Stimulated activated memory B cell treated with anti-CD40 and anti-IgM and Interleukin-4, amounts not matched to agents 10 μg/mL and 1 μg/mL and 100 μg/mL, for 72 hours (primary cell): ENCODE measurements at places on chromosomes 12 and 14.

DNA sequence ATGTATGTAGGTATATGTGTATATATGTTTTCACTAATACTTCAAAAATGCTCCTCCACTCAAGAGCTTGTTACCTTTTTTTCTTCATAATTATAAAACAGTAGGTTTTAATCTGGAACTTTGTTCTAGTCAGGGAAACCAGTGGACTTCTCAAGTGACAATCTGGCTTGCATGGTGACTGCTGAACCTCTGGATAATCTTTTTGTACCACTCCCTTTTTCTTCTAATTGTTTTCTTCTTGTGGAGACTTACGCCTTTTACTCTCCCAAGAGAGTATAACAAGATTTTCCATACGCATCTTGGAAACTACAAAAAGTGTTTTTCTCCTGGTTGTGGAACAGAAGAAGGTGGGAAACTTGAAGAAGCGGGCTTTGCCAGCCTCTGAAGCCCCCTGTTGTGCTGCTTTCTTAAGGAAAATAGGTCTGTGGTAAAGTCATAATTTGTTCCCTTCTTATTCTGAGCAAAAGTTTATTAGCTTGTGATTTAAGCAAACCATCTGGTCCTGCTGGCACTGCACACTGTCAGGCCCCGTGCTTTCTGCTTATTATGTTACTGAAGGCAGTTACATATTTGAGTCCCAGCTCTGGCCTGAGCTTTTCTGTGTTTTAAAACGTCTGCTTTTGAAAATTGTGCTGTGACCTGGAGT lies 291.8 kb downstream of the ERC1 start:
- no peaks in the 10 kb centered on the region for H3K27me3 ChIP-seq
- H3K4me3 ChIP-seq: no peak overlapping the region
- H3K27ac ChIP-seq: no peak overlapping the region
- ATAC-seq: no peak

DNA sequence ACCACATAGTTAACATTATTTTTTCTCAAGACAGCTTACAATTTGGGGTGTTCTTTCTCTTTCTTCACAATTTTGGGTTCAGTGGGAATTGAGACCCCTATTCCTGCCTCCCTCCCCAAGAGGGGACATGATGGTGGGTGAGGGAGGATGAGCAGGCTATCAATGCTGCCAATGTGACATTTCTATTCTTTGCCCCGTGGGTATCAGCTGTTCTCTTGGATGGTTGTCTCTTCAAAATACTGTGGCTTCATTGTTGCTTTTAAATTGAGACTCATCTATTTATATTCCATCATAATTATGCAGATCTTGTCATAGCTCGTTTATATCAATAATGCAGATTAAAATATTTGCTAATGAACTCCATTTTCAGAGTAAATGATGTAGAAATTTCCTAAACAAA lies 56.5 kb upstream of the ANO4 start:
- no peaks in the 10 kb centered on the region for H3K4me1 ChIP-seq
- H3K36me3 ChIP-seq: no peaks in the 10 kb centered on the region
- ATAC-seq: no peak
- H3K4me3 ChIP-seq: no peak overlapping the region
- no peak overlapping the region for H3K27ac ChIP-seq
- H3K27me3 ChIP-seq: peaks cover 16% of the 10 kb centered on the region

DNA sequence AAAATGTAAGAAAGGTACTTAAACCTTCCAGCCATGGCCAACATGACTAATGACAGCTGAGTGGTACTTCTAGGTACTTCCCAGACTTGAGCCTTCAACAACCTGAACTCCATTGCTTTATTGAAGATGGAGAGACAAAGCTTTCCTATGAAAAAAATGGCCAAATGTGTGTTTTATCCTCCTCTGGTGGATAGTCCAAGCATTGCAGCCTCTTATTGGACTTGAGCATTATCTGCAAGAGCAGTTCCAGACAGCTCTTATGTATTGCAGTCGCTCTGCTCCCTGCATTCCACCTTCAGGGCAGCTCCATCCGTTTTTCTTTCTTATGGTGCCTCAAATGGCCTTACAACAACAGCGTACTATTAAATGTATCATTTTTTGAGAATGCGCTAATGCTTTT lies 588.2 kb downstream of the NRXN3 start:
- H3K36me3 ChIP-seq: no peaks in the 10 kb centered on the region
- H3K4me3 ChIP-seq: no peak overlapping the region
- no peak for ATAC-seq
- no peak overlapping the region for H3K27ac ChIP-seq
- H3K4me1 ChIP-seq: no peaks in the 10 kb centered on the region
- H3K27me3 ChIP-seq: no peaks in the 10 kb centered on the region

- H3K27ac ChIP-seq: no peak overlapping the region
- peaks cover 50% of the 10 kb centered on the region for H3K27me3 ChIP-seq
- peaks cover 23% of the 10 kb centered on the region for H3K4me1 ChIP-seq
- H3K4me3 ChIP-seq: peak overlapping the region; percentile 75
These were observed 396 bp downstream of the FERMT2 start for GRCh38 chr14:52950410-52950897.

GRCh38 chr12:121804417-121805111 lies 755 bp downstream of the SETD1B start:
- peak; percentile 1 for ATAC-seq
- peaks cover 41% of the 10 kb centered on the region for H3K4me1 ChIP-seq
- peak overlapping the region; percentile 99 for H3K4me3 ChIP-seq
- H3K27ac ChIP-seq: peak overlapping the region; percentile 100
- H3K27me3 ChIP-seq: no peaks in the 10 kb centered on the region

GRCh38 chr12:124847113-124848074 lies 16.3 kb downstream of the SCARB1 start:
- H3K27ac ChIP-seq: no peak overlapping the region
- ATAC-seq: no peak
- H3K4me1 ChIP-seq: peaks cover 20% of the 10 kb centered on the region

DNA sequence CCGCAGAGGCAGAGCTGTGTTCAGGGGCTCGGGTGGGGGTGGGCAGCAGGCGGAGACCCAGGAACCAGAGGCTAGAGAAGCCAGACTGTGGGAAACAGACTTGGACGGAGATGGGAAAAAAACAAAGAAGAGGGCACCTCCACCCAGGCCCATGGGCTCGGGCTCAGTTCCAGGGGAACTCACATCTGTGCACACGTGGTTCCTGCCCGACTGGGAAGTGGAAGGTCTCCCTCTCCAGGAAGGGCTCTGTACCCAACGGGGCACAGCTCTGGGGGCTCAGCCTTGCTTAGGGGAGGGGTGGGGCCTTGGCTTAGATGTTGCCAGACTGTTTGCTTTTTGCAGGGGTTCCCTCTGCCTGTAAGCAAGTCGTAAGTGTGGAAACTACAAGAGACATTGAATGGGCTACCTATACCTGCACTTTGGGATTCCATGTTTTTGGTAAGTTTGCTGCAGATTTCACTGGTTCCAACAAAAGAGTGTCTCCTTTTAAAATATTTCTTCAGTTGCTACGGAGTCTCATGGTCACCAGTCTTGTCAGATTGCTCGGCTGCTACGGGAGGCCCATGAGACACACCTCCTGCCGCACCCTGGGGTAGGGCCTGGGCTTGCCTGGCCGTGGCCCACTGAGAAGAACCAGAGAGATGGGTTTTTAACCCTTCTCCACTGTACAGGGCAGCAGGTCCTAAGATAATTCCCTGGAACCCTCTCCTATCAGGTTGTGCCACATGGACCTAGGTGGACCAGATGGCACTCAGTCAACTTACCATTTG lies 127.6 kb upstream of the EVL start:
- peaks cover 6% of the 10 kb centered on the region for H3K4me1 ChIP-seq
- H3K4me3 ChIP-seq: no peak overlapping the region
- ATAC-seq: peak; percentile 55
- H3K36me3 ChIP-seq: no peaks in the 10 kb centered on the region

- peaks cover 64% of the 10 kb centered on the region for H3K4me1 ChIP-seq
- peaks cover 30% of the 10 kb centered on the region for H3K36me3 ChIP-seq
- peak overlapping the region; percentile 11 for H3K27ac ChIP-seq
These were observed 5.4 kb downstream of the GPR65 start for GRCh38 chr14:88010331-88010730.

- ATAC-seq: no peak
- H3K36me3 ChIP-seq: peaks cover 77% of the 10 kb centered on the region
- peaks cover 40% of the 10 kb centered on the region for H3K4me1 ChIP-seq
- no peak overlapping the region for H3K4me3 ChIP-seq
- H3K27me3 ChIP-seq: no peaks in the 10 kb centered on the region
These were observed 17.6 kb downstream of the KLHL28 start for GRCh38 chr14:44944107-44944506.

GRCh38 chr12:75437564-75437963 lies 43.0 kb upstream of the GLIPR1 start:
- ATAC-seq: peak; percentile 65
- peaks cover 15% of the 10 kb centered on the region for H3K27me3 ChIP-seq
- H3K36me3 ChIP-seq: peaks cover 7% of the 10 kb centered on the region
- H3K4me3 ChIP-seq: no peak overlapping the region
- no peaks in the 10 kb centered on the region for H3K4me1 ChIP-seq

- no peaks in the 10 kb centered on the region for H3K4me1 ChIP-seq
- H3K27me3 ChIP-seq: peaks cover 10% of the 10 kb centered on the region
These were observed 197.0 kb downstream of the ETNK1 start for GRCh38 chr12:22821985-22822384.

DNA sequence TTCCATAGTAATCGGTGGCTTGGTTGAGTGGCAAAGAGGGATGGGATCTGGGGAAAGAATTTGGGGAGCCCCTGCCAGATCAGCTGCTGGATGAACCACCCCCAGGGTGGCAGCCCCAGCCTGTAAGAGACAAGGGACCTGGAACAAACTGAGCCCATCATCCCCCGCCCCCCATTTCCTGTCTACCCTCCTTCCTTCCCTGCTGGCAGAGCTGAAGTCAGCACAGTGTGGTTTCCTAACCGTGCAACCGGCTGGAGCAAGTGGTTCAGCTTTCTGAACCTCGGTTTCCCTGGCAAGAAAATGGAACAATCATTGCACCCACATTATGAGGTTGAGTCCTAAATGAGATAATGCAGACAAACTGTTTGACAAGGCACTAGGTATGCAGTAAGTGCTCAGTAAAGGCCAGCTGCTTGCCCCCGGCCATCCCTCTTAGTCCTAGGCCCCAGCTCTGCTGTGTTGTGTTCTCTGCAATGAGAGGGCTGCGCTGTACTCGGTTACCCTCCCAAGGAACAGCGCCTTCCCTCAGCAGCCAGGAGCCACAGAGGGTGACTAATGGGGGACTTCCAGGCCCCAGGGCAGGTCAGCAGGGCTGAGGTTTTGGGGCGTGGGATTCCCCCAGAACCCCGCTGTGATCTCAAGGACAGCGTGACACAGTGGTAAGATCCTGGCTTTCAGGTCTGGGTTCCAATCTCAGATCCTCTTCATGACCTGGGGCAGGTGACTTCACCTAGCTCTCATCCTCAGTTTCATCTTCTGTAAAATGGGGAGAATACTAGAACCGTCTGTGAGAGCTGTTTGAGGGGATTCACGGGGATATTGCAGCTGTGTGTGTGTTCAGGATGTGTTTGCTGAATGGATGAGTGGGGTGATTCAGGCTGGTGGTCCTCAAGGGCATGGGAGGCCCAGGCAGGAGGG lies 16.5 kb downstream of the SELPLG start:
- H3K27ac ChIP-seq: peak overlapping the region; percentile 91
- H3K27me3 ChIP-seq: no peaks in the 10 kb centered on the region

GRCh38 chr12:20657496-20657895 lies 37.6 kb upstream of the SLCO1C1 start:
- no peaks in the 10 kb centered on the region for H3K4me1 ChIP-seq
- H3K27me3 ChIP-seq: no peaks in the 10 kb centered on the region

- no peak for ATAC-seq
- H3K4me3 ChIP-seq: no peak overlapping the region
- peaks cover 20% of the 10 kb centered on the region for H3K27me3 ChIP-seq
- no peaks in the 10 kb centered on the region for H3K36me3 ChIP-seq
- no peak overlapping the region for H3K27ac ChIP-seq
- peaks cover 8% of the 10 kb centered on the region for H3K4me1 ChIP-seq
These were observed 73.8 kb upstream of the BDKRB2 start for GRCh38 chr14:96130854-96131253.

- peaks cover 4% of the 10 kb centered on the region for H3K36me3 ChIP-seq
- H3K27ac ChIP-seq: no peak overlapping the region
- H3K4me3 ChIP-seq: no peak overlapping the region
- H3K27me3 ChIP-seq: no peaks in the 10 kb centered on the region
- no peak for ATAC-seq
- H3K4me1 ChIP-seq: peaks cover 7% of the 10 kb centered on the region
These were observed 19.8 kb downstream of the GXYLT1 start for GRCh38 chr12:42124764-42125387.

- no peak overlapping the region for H3K4me3 ChIP-seq
- no peaks in the 10 kb centered on the region for H3K27me3 ChIP-seq
- H3K27ac ChIP-seq: no peak overlapping the region
- ATAC-seq: no peak
- H3K36me3 ChIP-seq: no peaks in the 10 kb centered on the region
These were observed 53.9 kb upstream of the NUDT4 start for GRCh38 chr12:93323625-93324329.

GRCh38 chr14:99604766-99605298 lies 825 bp upstream of the CCDC85C start:
- H3K36me3 ChIP-seq: no peaks in the 10 kb centered on the region
- peak overlapping the region; percentile 82 for H3K27ac ChIP-seq
- peaks cover 10% of the 10 kb centered on the region for H3K27me3 ChIP-seq

DNA sequence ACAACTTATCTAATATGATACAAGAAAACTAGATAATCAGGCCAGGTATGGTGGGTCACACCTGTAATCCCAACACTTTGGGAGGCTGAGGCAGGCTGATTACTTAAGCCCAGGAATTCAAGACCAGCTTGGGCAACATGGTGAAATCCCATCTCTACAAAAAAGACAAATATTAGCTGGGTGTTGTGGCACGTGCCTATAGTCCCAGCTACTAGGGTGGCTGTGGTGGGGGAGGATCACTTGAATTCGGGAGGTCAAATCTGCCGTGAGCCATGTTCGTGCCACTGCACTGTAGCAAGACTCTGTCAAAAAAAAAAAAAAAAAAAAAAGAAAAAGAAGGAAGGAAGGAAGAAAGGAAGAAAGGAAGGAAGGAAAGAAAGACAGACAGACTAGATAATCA lies 27.0 kb downstream of the ZCRB1 start:
- H3K27me3 ChIP-seq: no peaks in the 10 kb centered on the region
- H3K4me1 ChIP-seq: peaks cover 23% of the 10 kb centered on the region
- ATAC-seq: no peak
- H3K36me3 ChIP-seq: no peaks in the 10 kb centered on the region
- peak overlapping the region; percentile 61 for H3K27ac ChIP-seq
- peak overlapping the region; percentile 26 for H3K4me3 ChIP-seq

- H3K4me3 ChIP-seq: peak overlapping the region; percentile 69
- no peak for ATAC-seq
- H3K27me3 ChIP-seq: no peaks in the 10 kb centered on the region
- H3K27ac ChIP-seq: peak overlapping the region; percentile 65
- no peaks in the 10 kb centered on the region for H3K36me3 ChIP-seq
- H3K4me1 ChIP-seq: peaks cover 75% of the 10 kb centered on the region
These were observed 13.9 kb upstream of the NR4A1 start for GRCh38 chr12:52037248-52037861.

DNA sequence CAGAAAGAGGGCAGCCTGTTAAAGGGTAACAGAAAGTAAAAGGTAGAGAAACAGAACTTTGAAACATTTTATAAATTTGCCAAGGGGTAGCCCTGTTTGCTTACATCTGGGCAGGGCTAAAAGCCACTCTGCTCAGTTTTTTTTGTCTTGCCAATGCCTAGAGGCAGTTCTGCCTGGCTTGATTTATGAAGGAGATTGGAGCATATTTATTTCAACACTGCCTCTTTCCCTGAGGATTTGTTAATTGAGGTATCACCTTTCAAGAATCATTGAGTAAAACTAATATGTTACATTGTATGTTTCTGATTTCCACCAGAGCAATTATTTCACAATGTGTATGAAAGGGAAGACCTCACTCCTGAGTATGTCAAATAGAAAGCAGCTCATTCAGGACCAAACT lies 160.8 kb downstream of the GXYLT1 start:
- H3K4me1 ChIP-seq: no peaks in the 10 kb centered on the region
- H3K27ac ChIP-seq: no peak overlapping the region
- no peak overlapping the region for H3K4me3 ChIP-seq
- ATAC-seq: no peak
- no peaks in the 10 kb centered on the region for H3K36me3 ChIP-seq

GRCh38 chr12:114835031-114835430 lies 151.1 kb upstream of the TBX3 start:
- H3K4me3 ChIP-seq: no peak overlapping the region
- ATAC-seq: no peak
- H3K4me1 ChIP-seq: no peaks in the 10 kb centered on the region
- no peaks in the 10 kb centered on the region for H3K36me3 ChIP-seq
